ENCODE measurements at places on chromosomes 5 and 9.

GRCh38 chr9:10661376-10661775, 48.6 kb upstream of the PTPRD start:
- DNase-seq = no peak

- DNase-seq = peak; percentile 72
Measured at GRCh38 chr9:137449931-137450538, 8.9 kb upstream of the ENTPD8 start.

- no peak for DNase-seq
Measured at GRCh38 chr9:97908705-97909104, 13.6 kb downstream of the TRMO start.

- DNase-seq = peak; percentile 78
Measured at GRCh38 chr5:180784497-180785097, 18.0 kb downstream of the MGAT1 start.

GRCh38 chr5:127070243-127070642, 3.1 kb downstream of the C5orf63 start:
- no peak for DNase-seq

- DNase-seq = no peak
Measured at GRCh38 chr9:8649160-8649559, 849.6 kb upstream of the DMAC1 start.

- DNase-seq = no peak
Measured at GRCh38 chr5:34700078-34700452, 43.9 kb downstream of the RAI14 start.

GRCh38 chr5:92145852-92146251, 762.7 kb upstream of the ARRDC3 start:
- no peak for DNase-seq

DNA sequence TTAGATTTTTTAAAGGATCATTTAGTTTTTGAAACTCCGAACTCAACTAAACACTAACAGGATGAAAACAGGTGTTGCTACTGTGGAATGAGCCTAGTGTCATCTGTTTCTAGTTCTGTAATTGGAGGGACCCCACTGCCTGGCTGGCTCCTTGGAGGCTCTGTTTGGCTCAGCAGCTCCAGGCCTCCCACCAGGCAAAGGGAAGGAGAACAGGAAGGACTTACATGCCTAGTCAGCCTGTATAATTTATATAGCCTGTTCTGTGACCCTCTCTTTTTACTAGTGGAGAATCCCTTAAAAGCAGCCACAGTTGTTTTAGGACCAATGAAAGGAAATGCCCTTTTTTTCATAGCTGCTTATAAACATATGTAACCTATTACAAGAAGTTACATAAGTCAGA, 21.1 kb upstream of the C5orf24 start:
- DNase-seq = no peak

DNA sequence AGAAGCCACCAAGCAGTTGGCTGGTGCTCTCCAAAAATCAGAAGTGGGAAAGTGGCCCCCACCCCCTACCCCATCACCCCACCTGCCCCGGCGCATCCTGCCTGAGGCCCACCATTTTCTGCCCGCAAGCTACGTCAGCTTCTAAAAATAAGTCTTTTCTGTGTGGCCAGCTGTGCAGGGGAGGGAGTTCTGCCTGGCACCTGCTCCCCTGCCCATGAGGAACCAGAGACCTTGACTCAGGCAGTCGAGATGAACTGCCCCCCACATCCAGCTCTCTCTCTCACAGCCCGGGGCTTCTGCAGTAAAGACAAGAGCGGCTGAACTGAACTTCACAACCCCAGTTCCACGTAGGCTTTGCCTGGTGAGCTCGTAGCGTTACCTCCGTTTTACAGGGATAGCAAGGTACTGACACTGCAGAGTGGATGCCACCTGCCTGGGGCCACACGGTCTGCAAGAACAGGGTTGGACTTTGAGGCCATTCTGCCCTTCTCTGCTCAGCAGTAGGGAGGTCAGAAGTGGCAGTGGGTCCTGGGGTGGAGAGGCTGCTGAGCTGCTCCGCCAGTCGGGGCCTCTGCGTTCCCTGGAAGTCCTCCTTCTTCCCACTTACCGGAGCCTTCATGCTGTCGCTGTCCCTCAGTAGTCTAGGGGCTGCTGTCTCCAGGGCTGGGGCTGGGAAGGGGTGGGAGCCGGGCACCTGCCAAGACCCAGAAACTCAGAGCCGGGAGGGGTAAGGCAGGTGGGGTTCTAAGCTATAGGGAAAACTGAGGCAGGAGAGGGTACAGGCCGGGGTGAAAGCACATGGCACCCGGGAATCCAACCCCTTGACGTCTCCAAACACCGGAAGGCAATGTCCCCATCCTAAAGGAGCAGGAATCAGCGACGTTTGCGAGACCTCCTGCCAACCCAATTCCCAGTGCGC, 781 bp downstream of the ST6GALNAC4 start:
- no peak for DNase-seq

- no peak for DNase-seq
Measured at GRCh38 chr9:94937214-94937903, 210.9 kb downstream of the AOPEP start.

- peak; percentile 12 for DNase-seq
Measured at GRCh38 chr9:134698587-134699342, 57.2 kb downstream of the COL5A1 start.

DNA sequence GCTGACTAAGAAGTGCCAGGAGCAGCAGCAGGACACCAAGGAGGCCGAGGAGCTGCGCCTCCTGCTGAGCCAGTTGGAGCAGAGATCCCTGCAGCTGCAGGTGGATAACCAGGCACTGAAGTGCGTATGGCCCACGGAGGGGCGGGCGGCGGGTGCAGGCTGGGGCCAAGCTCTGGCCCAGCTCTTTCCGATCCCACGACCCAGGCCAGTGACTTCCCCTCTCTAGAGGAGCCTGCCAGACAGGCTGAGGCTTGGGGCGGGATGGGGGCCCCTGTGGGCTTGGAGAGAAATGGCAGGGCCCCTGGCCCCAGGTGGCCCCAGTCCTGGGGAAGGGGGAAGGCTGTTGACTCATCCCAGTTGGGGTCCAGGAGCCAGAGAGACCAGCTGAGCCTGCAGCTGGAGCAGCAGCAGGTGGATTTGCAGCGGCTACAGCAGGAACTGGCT, 3.6 kb downstream of the PTRH1 start:
- no peak for DNase-seq

DNA sequence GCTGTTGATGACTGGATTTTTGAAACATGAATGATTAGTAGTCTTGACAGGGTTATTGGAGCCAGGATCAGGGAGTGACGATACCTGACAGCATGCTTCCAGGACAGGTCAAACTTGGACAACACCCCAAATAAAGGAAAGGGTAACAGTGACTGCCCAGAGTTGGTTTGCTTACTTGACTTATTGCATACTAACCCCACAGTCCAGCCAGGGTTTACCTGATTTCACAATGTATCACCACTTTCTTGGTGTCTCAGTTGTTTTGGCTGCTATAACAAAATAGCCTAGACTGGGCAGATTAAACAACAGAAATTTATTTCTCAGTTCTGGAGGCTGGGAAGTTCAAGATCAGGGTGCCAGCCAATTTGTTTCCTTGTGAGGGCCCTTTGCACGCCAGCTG, 301.0 kb upstream of the VLDLR start:
- DNase-seq = no peak

- no peak for DNase-seq
Measured at GRCh38 chr5:6754766-6755165, 41.5 kb downstream of the TENT4A start.

- DNase-seq = no peak
Measured at GRCh38 chr5:175610381-175610780, 47.5 kb upstream of the HRH2 start.
